Small intestine (tissue), 16 donors: ENCODE measurements at places on chromosomes 7 and 10. TPM values are rescaled to one million over a fixed set of nuclear protein-coding genes. Genes with fewer than 3 reads are reported as not detected.
A peak's percentile ranks its signal among the peaks of the same experiment; 100 is the strongest.

DNA sequence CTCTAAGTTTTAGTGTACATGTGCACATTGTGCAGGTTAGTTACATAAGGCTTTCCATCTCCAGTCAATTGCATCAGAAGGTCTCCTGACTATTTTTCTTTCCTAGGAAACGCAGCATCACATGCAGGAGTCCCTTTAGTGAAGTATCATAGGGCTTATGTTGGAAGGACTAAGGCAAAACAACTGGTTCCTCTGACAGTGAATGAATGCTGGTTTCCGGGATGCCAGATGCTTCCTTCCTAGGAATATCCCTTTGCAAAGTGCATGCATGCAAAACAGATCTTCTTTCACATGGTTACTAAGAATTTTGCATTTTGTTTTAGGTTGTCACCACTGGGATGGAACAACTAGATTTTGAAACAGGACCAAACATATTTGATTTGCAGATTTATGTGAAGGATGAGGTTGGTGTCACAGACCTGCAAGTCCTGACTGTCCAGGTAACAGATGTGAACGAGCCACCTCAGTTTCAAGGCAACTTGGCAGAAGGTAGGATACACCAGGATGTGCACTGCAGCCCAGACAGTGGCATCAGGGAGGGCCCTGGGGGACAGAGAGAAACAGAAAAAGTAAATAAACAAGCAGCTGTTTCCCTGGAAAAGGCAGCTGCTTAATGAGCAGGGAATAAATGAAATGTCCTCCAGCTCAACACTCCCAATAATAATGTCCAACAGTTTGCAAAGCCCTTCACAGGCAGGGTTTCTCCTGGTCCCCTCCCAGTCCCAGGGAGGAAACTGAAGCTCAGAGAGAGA lies 17.8 kb downstream of the CDHR3 start:
- DNase-seq: no peak

DNA sequence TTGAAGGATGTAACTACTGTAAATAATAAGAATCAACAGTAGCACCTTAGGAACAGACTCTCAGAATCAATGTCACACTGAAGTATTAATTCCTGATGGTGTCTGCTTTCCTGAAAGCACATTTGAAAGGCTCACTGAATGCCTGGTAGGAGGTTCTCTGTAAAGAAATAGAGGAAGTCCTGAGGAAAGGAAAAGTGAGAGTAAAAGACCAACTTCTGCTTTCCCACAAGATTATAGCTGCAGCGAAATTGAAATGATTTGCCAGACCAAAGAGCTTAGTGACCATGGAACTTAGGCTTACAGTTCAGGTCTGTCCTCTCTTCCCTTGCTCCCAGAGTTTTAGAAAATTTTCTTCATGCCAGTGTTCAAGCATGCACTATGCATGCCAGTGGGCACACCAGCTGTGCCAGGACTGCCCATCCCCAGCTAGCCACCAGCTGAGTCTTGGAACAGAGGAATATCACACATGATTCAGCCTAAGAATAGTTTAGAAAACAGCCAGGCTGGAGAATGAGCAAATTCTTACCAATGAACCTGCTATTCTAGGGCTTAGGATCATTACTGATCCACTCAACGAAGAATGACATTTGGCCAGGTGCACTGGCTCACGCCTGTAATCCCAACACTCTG lies 123.2 kb downstream of the HERPUD2 start:
- DNase-seq: no peak

GRCh38 chr7:88344956-88345832 lies 38.5 kb upstream of the STEAP4 start:
- DNase-seq: peak; percentile 42

DNA sequence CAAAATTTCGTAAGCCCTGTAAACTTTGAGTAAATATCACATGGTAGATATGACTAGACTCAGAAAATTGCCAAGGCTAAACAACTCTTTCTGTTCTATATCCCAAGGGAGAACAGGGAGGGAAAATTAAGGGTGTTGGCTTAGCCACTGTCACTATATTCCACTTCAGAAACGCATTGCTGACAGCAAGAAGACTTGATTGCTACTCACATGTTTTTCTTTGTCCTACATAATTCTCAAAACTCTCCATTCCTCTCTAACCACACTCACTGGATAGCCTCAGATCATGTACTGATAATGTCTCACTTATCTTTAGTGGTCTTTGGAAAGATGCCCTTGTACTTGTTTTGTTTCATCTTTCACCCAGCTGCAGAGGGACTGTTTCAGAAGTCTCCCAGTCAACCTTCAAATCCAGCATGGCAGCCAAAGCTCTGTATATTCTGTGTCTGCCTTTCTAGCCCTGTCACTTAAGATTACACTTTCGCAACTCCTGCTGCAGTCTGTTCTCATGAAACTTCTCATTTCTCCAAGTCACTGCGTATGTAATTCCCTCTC lies 582.4 kb upstream of the FZD8 start:
- no peak for DNase-seq

- no peak for DNase-seq
These were observed 140.9 kb downstream of the ABCA13 start for GRCh38 chr7:48312151-48312550.

GRCh38 chr10:1299041-1299726 lies 243.0 kb downstream of the WDR37 start:
- DNase-seq: no peak

The GIMAP4 gene
- 14.1 TPM for polyA plus RNA-seq

The DGKI gene
- not detected for polyA plus RNA-seq

The CLRN3 gene
- polyA plus RNA-seq: 150 TPM

The ITPRID1 gene
- not detected for polyA plus RNA-seq

The CUBN gene
- polyA plus RNA-seq: not detected

The NEURL1 gene
- 15.9 TPM for polyA plus RNA-seq
